Stimulated activated CD4-positive, alpha-beta T cell treated with anti-CD3 and anti-CD28 coated beads, TNF-alpha, amount 100 ng/mL, for 48 hours (primary cell): ENCODE measurements at places on chromosomes 1 and 21.

- no peak for DNase-seq
Observed at GRCh38 chr21:29477941-29478340, 179.2 kb downstream of the BACH1 start.

DNA sequence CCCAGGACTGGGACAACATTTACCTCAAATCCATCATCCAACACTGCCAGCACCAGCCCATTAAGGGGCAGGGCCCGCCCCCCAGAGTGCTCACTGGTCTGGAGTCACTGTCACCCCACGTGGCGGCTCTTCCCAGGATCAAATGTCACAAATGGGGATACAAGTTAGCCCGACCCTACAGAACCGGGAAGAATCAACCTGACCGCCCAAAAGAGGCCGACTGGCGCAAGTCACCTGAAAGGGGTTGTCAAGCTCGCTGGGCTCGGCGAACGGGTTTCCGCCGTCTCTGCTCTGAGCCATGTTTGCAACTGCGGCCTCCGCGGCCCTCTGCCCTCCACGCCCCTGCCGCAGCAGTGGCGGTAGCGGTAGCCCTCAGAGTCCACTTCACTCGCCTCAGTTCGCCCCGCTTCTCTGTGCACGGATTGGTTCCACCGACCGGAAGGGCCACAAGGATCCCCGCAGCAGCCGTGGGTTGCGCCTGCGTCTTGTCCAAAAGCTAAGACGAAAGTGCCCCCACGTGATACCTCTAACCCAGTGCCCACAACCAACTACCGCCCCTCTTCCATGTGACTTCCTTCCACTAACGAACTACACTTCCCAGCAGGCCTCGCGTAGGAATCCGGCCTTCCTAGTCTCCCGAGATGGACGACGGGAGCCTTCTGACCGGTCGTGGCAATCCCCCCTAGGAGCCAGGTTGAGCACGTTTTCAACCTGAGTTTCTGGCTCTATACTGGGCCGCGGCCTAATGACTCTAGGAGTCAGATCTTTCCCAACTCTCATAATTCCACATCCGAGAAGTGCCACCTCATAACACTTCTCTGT lies at the start of gene SCAMP3:
SCAMP3 (minus strand) TSS at position 509 of the 822 bp plus-strand sequence; CDS start at position 300, 209 bp downstream.
- peak; percentile 82 for DNase-seq

GRCh38 chr1:67843331-67843730 lies 10.1 kb upstream of the GNG12 start:
- DNase-seq = no peak

DNA sequence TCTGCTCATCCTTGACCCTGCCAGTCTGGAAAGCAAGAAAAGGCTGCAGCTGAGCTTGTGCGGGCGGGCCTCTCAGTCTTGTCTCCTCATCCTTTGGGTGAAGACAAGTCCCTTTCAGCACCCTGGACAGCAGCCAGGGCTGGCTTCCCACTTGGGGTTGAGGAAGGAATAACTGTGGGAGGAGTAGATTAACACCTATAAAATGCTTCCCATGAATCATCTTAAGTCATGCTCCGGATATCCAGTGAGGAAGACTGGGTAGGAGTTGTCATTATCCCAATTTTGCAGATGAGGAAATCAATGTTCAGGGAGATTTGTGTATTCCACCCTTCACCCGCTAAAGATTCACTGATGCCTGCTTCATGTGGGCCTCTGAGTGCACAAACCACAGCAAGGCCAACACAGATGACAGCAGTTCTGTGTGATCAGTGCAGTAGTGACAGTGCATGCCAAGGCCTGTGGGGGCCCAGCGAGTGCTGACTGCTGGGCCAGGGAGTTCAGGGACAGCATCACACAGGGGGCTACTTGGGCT lies 20.1 kb upstream of the COL16A1 start:
- no peak for DNase-seq

- no peak for DNase-seq
Observed at GRCh38 chr1:117683571-117684285, 77.9 kb downstream of the TENT5C start.

DNA sequence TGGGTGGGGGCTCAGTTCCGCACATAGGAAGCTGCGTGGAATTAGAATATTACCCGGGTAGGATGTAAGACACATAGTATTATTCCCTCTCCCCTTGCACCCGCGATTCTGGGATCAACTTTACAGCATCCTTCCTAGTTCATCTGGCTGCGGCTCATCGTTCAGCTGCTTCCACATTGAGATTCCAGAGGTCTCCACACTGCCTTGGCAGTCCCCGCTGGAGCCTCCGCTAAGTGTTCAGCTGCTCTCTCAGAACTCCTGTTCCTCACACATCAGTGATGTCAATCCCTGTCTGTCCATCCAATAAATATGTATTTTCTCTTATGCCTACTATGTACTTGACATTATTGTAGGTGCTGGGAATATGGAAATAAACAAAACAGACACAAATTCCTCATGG lies 135.6 kb upstream of the SYT6 start:
- DNase-seq = no peak

DNA sequence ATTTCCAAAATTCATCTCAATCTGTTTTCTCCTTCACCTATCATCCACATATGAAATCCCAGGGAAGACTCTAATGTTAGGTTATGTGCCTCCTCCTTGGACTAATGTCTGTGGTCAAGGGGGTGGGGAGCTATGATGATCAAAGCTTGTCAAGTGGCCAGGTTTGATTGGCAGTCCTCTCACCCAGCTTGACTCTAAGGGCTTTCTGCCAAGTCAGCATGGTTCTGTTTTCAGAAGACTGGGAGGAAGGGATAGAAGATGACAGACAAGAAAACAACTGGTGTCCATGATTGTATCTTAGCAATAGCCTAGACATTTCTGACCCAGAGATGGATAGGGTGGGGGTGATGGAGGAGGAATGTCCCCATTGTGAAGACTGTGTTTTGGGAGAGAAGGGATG lies 9.1 kb upstream of the THEM5 start:
- no peak for DNase-seq

DNA sequence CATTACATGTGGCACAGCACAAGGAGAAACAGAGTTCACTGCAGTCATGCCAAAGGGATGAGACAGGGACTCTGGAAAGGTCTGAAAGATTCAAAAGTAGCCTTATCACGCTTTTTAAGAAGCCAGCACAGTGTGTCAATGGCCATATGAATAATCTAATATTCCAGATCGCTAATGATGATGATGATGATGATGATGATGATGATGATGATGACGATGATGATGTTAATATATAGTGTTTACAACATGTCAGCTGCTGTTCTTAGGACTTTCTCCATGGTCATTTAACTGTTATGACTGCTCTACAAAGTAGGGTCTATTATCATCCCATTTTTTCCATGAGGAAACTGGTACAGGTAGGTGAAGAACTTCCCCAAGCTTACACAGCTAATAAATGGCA lies 64.4 kb downstream of the NTMT2 start:
- DNase-seq = no peak

DNA sequence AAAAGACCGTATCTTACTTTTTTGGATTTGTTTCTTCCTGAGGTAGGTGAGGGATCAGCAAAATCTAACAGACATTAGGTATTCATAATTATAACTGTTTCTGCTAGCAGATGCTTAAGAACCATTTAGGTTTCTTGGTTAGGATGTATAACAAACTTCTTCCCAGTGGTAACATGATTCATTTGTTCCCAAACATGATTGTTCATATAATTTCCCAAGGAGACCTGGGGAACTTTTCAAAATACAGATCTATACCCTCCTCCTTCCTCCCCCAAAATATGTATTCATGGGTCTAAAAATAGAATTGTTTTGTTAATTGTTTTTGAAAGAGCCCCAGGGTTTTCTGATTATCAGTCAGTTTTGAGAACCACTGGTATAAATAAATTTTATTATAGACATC lies 228.2 kb downstream of the COP1 start:
- DNase-seq = no peak

GRCh38 chr1:81144240-81144825 lies 656.4 kb upstream of the ADGRL2 start:
- no peak for DNase-seq

GRCh38 chr1:12231276-12231595 lies 1.4 kb downstream of the VPS13D start:
- no peak for DNase-seq

DNA sequence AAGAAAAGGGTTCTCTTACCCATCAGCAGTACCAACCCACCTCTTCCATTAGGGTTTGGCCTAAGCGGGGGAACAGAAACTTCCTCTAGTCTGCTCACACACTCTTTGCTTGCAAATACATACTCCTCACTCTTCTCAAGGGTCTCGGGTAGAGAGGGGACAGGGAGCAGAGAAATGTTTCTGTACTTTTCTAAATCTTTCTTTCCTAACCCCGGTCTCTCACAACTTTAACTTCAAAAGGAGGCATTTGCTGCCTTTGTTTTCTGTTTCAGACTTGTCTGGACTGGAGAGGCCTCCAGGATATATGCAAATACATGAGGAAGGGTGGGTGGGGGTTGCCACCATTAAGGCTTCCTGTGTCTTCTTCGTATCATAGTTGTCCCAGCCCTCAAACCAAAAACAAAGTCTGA lies 10.5 kb upstream of the LAX1 start:
- DNase-seq = no peak

GRCh38 chr1:18309552-18310155 lies 171.1 kb upstream of the KLHDC7A start:
- no peak for DNase-seq

DNA sequence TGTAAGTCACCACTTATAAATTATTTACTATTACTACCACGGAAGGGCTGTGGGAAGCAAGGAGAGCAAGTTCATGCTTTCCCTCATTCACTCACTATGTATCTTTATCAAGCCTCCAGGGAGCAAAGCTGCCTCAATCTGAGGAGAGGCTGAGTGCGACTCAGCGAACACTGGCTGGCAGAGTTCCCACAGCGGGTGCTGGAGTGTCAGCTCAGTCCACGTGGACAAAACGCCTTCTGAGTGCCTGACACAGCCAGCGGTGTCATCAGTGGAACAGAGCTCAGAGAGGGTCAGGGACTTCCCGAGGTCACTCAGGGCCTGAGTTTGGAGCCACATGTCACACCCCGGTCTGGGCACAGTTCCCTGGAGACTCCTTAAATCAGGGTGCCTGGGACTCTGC lies 16.9 kb downstream of the MATN1 start:
- DNase-seq = no peak

DNA sequence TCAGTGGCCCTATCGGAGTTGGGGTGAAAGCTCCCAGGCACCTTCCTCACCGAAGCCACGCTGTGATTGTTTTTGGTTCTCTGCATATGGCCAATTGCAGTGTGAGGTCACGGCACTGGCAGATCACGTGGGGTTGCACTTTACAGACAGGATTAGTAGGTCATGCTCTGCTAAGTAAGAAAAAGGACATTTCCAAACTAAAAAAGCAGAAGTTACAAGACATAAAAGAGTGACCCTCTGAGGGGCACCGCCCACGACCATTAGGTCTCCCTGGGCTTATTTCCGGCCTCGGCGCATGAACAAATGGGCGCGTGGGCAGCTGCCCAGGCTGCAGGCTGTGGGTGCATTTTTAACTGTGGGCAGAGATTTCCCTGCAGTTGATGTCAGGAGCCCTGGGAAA lies 2.0 kb downstream of the CAPN9 start:
- DNase-seq = no peak

GRCh38 chr1:20484519-20485462 lies 1.2 kb downstream of the CAMK2N1 start:
- DNase-seq = no peak
